Fibroblast of the aortic adventitia (primary cell): ENCODE measurements at places on chromosomes 1 and 21. TPM values are rescaled to one million over a fixed set of nuclear protein-coding genes. Genes with fewer than 3 reads are reported as not detected.

KCNJ10 gene
- total RNA-seq: not detected in 2 replicates

ITLN2 gene
- total RNA-seq: 3.8 TPM in 1 of 2 replicates, not detected in the other

TXNDC12 gene
- 44.2 and 58.8 TPM in 2 replicates for total RNA-seq

KRTAP13-2 gene
- not detected in 2 replicates for total RNA-seq

ZNF683 gene
- total RNA-seq: not detected in 2 replicates

PGLYRP4 gene
- not detected in 2 replicates for total RNA-seq

PRELP gene
- total RNA-seq: 1.4 and 3.7 TPM in 2 replicates

METTL13 gene
- total RNA-seq: 15.8 and 19.6 TPM in 2 replicates

TFF2 gene
- total RNA-seq: not detected in 2 replicates

DNAJC28 gene
- 2.7 and 3.7 TPM in 2 replicates for total RNA-seq

GNG4 gene
- not detected in 2 replicates for total RNA-seq

AMPD2 gene
- 52.0 and 67.2 TPM in 2 replicates for total RNA-seq

ACBD6 gene
- total RNA-seq: 53.6 and 54.0 TPM in 2 replicates

TRABD2B gene
- under 0.01 and 0.16 TPM in 2 replicates for total RNA-seq

GJA5 gene
- total RNA-seq: 0.74 TPM in 1 of 2 replicates, not detected in the other

PRCC gene
- 28.3 and 33.8 TPM in 2 replicates for total RNA-seq

HHIPL2 gene
- total RNA-seq: 0.18 TPM in 1 of 2 replicates, not detected in the other

CENPF gene
- total RNA-seq: 7.5 and 42.1 TPM in 2 replicates

ERG gene
- 6.9 and 9.9 TPM in 2 replicates for total RNA-seq

EFNA3 gene
- 0.90 TPM in 1 of 2 replicates, not detected in the other for total RNA-seq

AMIGO1 gene
- 0.54 and 2.5 TPM in 2 replicates for total RNA-seq

UBASH3A gene
- total RNA-seq: not detected in 2 replicates

OLIG2 gene
- total RNA-seq: not detected in 2 replicates

AMPD1 gene
- not detected in 2 replicates for total RNA-seq

AMY1A gene
- total RNA-seq: not detected in 2 replicates

INAVA gene
- not detected in 2 replicates for total RNA-seq

SGIP1 gene
- total RNA-seq: 2.1 and 21.1 TPM in 2 replicates
